ENCODE measurements at places on chromosomes 4 and X.

- DNase-seq: no peak
Observed at GRCh38 chr4:184861047-184861446, 35.3 kb upstream of the ACSL1 start.

GRCh38 chrX:25067271-25068172 is 51.8 kb upstream of the ARX start:
- DNase-seq: no peak

DNA sequence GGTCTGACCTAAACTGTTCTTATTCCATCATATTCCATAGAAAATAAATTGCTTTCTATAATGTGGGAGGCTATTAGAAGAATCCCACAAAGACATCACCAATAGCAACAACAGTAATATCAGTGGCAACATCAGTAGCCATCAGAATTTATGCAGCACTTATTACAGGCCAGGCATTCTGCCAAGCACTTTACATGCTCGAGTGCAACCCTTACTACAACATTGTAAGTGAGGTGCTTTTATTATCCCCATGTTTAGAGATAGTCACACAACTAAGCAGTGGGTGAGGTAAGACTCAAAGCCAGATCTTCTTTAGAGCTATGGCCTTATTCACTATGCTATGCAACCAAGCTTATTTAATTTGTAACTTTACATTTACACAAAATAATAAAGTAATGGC is 317.1 kb upstream of the BMP3 start:
- DNase-seq: no peak

GRCh38 chrX:74514384-74514783 is 93.1 kb downstream of the SLC16A2 start:
- no peak for DNase-seq

GRCh38 chrX:99613041-99613440 is 797.0 kb downstream of the PCDH19 start:
- DNase-seq: no peak

GRCh38 chr4:155434366-155434765 is 57.6 kb upstream of the MAP9 start:
- DNase-seq: no peak

- no peak for DNase-seq
Observed at GRCh38 chr4:88204882-88205281, 46.4 kb upstream of the ABCG2 start.

DNA sequence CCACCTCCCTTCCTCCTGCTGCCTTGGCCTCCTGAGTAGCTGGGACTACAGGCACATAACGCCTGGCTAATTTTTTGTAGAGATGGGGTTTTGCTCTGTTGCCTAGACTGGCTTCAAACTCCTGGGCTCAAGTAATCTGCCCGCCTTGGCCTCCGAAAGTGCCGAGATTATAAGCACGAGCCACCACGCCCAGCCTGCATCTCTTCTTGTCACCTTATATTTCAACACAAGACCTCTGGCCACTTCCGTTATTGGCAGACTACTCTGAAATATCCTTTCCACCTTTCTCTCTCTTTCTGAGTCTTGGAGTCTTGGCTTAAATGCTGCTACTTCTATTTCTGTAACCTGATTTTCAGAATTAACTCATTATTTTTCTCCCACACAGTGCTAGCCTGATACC is 5.6 kb downstream of the KIAA0232 start:
- DNase-seq: no peak

DNA sequence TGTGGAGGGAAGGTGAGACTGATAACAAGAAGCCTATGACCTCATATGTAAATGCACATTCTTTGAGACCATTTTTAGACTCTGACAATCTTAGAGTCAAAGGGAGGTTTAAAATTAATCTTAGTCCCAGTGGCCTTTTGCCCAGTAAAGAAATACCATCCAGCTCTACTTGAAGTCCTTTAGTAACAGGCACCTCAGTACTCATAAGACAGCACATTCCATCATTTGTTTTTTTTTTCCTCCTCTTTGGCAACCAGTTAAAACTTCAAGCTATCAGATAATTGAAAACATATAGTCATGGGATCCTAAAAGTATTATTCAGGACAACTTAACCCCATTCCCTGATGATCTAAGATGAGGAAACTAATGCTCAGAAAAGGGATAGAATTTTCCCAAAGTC is 4.6 kb downstream of the EDA2R start:
- DNase-seq: no peak

DNA sequence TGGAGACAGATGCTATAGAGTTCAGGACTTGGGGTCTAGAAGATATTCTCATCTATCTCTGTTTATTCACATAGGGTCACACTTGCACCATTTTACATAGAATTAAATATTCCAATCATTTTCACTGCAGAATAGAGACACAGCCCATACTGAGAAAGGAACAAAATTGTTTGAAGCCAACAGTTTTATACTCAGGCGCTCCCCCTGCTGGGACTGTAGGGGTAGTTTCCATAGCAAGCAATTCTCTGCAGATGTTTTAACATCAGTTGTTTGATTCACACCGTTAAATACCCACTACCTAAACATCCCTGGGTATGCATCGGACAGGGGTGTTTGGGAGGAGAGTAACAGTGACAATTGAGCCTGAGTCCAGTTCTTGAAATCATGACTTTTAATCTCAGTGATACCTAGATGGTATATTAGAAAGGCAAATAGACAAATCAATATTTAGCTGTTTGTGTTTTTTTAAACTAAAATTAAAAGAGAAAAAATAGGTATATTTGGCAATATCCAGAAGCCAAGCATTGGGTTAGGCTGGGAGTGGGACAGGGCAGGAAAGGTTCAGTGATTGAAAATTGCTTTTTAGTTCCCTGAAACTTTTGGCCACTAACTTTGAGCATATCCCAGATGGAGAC is 33.8 kb downstream of the LONRF3 start:
- peak; percentile 16 for DNase-seq

DNA sequence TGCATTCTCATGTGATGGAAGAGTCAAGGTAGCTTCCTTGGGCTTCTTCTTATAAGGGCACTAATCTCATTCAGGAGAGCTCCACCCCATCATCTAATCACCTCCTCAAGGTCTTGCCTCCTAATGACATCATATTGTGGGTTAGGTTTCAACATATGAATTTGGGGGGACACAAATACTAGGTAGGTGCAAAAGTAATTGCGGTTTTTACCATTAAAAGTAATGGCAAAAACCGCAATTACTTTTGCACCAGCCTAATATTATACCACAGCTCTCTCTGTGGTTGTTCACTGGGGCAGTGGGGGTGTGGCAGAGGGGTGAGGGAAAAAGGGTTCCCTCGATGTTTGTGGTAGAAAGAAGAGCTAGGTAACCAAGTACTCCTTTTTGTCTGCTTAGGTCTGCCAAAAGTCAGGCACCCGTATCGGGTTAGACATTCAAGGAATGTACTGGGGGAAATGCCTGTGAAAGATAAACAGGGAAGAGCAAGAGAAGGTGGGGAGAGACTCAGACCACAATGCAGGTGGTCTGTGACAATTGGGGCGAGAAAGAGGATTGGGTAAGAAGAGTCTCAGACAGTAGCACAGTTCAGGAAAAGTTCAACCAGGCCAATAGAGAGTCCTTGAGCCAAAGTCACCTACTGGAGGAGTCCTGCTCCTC is 78.9 kb upstream of the MTM1 start:
- no peak for DNase-seq

- DNase-seq: no peak
Observed at GRCh38 chrX:24243188-24243587, 70.7 kb downstream of the SUPT20HL2 start.

- no peak for DNase-seq
Observed at GRCh38 chr4:89765966-89766365, 71.0 kb downstream of the SNCA start.

DNA sequence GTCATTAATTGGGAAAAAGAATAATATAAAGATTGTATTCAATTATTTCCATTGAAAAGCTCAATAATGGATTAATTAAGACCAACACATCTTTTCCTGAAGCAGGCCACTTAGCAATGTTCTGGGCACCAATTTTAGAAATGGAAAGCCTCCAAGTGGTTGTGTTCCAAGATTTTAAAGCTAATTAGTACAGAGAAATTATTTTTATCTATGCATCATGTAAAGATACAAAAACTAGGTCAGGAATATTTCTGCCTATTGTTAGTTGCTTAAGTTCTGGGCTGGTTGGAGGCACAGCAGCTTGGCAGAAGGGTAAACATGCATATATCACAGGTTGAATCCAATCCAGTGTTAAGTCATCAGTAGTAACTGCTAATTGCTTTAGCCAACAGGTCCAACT is 101.9 kb downstream of the RASL11B start:
- no peak for DNase-seq

- no peak for DNase-seq
Observed at GRCh38 chrX:17597836-17598439, 139.4 kb upstream of the SCML1 start.

- DNase-seq: no peak
Observed at GRCh38 chrX:45309096-45309495, 108.4 kb upstream of the DIPK2B start.

DNA sequence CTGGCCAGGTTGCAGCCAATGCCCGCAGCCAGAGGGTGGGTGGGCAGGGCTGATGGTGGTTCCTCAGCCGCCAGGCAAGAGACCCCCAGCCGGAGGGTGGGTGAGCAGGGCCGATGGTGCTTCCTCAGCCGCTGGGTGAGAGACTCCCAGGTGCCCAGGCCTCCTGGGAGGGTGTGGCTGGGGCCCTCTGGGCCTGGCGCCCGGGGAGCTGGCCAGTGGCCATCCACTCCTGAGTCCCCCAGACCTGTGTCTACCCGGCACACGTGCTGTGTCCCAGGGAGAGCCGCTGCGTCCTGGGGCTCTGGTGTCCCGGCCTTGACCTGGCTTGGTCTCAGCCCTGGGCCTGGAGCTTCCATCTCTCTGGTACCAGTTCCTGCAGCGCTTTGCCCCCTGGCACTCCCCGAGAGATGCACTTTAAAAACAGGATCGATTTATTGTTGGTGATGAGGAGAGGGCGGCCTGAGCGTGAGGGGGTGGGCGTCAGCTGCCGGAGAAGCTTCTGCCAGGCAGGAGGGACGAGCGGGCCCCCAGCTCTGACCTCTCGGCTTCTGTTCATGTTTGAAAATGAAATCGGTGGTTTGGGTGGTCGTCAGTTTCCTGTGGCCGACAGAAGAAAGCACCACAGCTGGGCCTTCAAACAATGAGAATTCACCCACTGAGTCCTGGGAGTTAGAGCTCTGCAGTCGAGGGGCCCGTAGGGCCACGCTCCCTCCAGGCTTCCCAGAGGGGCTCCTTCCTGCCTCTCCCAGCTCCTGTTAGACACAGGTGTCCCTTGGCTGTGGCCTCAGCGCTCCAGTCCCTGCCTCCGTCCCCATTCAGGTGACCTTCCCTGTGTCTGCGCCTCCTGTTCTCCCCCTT is 6.5 kb downstream of the DOK7 start:
- DNase-seq: no peak

DNA sequence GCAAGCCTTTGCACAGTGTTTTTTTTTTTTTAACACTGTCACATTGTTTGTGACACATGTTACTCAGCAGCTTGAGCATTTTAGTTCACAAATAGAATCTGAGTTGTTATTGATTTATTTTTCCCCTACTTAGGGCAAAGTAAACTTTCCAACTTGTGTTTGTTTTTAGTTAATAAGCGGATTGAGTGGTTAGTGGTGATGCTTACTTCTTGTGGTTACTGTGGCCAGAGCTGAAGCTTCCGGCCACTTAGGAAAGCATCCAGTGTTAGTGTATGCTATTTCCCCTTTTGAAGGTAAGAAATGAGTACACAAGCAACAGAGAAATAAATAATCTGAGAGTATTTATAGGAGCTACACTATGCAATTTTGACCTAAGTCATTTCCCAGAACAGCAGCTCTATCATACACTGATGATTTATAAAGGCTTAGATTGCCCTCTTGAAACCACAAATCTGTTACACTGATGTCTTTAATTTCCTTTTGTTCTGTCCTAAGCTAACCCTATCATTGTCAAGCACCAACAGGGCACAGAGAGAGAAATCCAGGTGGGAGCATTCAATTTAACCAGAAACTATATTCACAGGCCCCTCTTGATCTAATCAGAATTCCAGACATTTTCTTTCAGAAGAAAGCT is 2464.6 kb downstream of the PCDH7 start:
- DNase-seq: no peak

DNA sequence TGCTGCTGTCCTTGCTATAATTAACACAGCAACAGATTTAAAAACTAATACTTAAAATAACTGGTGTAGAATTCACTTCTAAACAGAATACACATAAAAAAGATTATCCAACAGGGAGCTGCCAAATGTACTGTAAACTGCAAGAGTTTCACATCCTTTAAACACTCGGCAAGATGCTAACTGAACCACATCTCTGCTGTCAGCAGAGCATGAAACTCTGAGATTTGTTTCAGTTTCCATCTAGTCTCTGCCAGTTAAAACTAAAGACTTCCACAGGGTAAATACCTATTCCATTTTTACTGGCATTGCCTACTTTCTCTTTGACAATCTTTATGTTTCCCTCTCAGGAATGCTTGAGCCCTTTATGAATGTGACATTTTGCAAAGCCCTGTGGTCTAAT is 127.7 kb downstream of the SLC7A11 start:
- DNase-seq: no peak

- DNase-seq: no peak
Observed at GRCh38 chr4:156901871-156902270, 69.7 kb downstream of the PDGFC start.

GRCh38 chr4:109389369-109390114 is 44.1 kb upstream of the SEC24B start:
- DNase-seq: no peak

- no peak for DNase-seq
Observed at GRCh38 chr4:114561590-114561989, 37.0 kb upstream of the UGT8 start.

GRCh38 chr4:105622269-105622668 is 69.8 kb downstream of the ARHGEF38 start:
- DNase-seq: no peak

DNA sequence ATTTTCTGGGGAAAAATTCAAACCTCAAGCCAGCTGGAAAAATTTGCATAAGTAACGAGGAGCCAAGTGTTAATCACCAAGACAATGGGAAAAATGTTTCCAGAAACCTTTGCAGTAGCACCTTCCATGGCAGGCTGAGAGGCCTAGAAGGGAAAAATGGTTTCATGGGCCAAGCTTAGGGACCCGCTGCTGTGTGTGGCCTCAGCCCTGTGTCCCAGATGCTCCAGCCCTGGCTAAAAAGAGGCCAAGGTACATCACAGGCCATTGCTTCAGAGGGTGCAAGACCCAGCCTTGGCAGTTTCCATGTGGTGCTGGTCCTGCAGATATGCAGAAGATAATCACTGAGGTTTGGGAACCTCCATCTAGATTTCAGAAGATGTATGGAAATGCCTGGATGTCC is 98.3 kb upstream of the NWD2 start:
- no peak for DNase-seq

- no peak for DNase-seq
Observed at GRCh38 chr4:8392591-8393190, 47.8 kb downstream of the ACOX3 start.

- DNase-seq: peak; percentile 40
Observed at GRCh38 chrX:149858592-149858991, 22.4 kb upstream of the MAGEA8 start.

DNA sequence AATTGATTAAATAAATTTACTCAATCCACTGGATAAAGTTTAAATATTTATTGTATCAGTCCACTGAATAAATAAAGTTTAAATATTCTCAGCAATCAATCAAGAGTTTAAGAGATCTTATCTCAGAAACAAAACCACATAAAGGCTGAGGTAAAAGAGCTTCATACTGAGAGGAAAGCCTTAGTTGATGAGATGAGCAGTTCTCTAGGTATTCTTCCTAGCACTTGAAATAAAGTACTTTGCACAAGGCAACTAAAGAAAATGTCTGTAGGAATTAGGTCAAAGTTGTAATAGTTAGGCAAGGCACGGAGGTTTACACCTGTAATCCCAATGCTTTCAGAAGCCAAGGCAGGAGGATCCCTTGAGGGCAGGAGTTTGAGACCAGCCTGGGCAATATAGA is 63.5 kb downstream of the UCHL1 start:
- DNase-seq: no peak

- DNase-seq: no peak
Observed at GRCh38 chr4:183853548-183853940, 51.6 kb upstream of the STOX2 start.

Measured in effector memory CD8-positive, alpha-beta T cell (primary cell).